Activated T-helper 1 cell treated with Interleukin-2 at 50 U/mL for 16 hours (primary cell): ENCODE measurements at places on chromosomes 12 and 14.

DNA sequence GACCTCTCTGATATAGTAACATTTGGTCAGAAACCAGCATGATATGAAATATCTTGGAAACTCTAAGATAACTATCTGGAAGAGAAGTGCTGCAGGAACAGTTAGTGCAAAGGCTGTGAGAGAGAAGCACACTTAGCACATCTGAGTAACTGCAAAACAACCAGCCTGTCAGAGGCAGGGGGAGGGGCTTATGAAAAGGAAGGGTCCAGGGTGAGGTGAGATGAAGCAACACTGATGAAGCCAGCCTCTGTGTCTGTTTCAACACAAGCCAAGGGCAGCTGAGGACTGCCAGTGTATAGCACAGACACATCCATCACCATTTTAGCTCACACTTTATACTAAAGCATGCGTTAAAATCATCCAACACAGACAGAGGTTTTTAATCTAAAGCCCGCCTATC, 37.4 kb upstream of the OVCH1 start:
- DNase-seq: no peak

DNA sequence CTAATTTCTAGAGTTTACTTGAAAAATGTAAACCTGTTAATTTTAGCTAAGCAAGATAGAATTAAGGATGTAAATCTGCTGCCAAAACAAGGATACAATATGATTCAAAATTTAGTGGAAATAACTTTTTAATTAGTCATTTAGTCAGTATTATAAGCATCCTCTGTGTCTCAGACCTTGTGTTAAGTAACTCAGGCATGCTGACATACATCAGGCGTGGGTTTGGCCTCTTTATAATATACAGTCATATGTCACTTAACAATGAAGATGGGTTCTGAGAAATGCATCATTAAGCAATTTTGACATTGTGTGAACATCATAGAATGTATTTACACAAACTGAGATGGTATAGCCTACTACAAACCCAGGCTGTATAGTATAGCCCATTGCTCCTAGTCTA, 386.9 kb downstream of the ZFP36L1 start:
- DNase-seq: no peak

- no peak for DNase-seq
Observed at GRCh38 chr14:32934073-32934880, 4.4 kb upstream of the NPAS3 start.

DNA sequence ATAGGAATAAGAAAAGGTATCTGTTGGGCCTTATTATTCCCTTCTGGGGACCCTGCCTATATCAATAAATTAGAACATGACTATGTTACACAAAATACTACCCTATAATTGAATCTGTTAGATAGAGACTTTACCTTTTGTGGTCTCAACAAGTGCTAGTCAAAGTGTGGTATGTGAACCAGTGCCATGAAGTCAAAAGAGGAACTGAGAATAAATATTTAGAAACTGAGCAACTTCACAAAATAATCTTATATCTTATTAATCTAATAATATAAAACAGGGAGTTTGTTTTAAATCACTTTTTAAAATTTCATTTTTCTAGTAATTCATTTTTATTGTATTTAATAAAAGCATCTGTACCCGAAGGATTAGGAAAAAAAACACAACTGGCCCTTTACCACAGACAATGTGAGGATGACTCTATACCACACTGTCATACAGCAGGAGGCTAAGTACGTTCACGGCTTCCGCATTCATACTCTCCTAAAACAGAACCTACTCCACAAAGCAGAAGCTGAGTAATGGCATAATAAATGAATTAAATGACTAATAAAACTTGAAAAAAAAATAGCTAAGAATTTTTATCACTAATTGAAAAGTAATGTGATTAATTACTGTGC, 42.1 kb downstream of the SEC23A start:
- DNase-seq: no peak

GRCh38 chr14:54650959-54651351, 84.0 kb downstream of the SAMD4A start:
- DNase-seq: no peak

DNA sequence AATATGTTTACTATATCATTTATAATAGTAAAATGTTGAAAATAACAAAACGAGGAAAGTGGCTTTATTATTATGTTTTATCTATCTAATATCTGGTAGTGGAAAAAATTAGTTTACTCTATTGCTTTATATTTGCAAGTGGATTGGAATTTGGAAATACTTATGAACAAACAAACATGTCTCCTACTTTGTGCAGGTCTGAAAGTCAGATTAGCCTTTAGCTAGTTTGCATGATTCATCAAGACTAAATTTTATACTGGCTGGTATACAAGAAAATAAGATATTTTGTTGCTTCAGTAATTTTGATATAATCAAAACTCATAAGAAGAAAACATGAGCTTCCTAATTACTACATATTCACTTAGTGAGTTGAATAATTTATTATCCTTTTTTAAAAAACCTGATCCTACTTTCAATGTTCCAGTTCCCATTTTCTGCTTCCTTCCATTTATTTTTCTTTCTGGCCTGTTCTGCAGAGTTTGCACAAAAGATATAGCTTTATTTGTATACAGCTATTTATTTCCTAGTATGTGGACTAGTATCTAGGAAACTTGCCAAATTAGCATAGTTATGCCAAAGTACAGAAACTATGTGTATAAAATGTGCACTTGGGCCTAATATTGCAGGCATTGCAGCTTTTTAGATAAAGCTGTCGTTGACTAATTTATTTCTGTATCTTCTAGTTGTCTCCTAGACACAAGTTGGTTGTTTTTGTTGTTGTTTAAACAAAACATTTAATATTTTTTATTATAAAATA, 122.0 kb downstream of the AKAP6 start:
- no peak for DNase-seq

DNA sequence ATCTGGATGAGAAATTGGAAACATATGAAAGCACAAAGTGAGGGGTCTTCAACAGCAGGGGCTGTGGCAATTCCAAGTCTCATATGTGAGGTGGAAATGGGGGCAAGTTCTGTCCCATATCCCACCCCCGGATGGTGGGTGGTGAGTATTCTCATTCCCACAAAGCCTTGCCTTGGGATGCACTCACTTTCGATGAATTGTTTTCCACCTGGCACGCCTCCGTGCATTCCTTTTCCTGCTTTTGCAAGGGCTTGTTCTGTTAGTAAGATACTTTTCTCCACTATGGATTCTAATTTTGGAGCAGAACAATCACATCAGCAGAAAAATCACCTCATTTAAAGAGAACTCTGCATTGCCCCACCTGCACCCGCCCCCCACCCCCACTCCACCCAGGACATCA, 3.1 kb downstream of the LACRT start:
- DNase-seq: no peak

DNA sequence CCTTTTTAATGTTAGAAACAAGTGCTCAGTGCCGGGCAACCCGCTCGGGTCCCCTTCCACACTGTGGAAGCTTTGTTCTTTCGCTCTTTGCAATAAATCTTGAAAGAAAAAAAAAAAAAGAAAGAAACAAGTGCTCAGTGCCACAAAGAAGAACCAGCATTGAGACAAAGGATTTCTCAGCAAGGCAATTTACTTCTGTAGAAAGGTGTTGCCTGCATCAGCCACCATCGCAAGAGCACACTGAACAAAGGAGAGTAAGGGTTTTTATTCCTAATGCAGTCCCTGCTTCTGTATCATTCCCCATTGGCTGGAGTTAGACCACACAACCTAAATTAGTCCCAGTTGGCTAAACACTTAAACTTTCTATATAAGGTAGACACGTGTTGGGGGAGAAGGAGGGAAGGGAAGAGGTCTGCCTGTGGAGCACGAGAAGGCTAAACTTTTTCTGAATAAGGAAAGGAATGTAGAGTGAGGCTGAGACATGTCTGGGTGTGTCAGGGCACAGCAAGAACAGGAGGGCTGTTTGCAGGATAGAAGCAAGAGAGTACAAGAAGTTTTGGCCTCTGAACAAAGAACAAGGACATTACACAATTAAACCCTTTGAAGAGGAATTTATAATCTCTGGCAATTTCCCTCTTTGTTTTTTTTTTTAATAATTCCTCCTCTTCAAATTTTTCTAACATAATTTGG, 21.4 kb downstream of the KLRF2 start:
- no peak for DNase-seq

DNA sequence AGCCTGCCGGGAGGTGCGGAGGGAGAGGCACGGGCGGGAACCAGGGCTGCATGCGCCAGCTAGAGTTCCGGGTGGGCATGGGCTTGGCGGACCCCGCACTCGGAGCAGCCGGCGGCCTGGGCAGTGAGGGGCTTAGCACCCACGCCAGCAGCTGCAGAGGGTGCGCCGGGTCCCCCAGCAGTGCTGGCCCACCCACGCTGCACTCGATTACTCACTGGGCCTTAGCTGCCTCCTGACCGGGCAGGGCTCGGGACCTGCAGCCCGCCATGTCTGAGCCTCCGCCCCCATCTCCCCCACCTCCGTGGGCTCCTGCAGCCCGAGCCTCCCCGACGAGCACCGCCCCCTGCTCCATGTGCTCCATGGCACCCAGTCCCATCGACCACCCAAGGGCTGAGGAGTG, 14.8 kb downstream of the CKAP4 start:
- DNase-seq: no peak

- DNase-seq: no peak
Observed at GRCh38 chr14:52365071-52365470, 51.0 kb downstream of the PTGER2 start.

DNA sequence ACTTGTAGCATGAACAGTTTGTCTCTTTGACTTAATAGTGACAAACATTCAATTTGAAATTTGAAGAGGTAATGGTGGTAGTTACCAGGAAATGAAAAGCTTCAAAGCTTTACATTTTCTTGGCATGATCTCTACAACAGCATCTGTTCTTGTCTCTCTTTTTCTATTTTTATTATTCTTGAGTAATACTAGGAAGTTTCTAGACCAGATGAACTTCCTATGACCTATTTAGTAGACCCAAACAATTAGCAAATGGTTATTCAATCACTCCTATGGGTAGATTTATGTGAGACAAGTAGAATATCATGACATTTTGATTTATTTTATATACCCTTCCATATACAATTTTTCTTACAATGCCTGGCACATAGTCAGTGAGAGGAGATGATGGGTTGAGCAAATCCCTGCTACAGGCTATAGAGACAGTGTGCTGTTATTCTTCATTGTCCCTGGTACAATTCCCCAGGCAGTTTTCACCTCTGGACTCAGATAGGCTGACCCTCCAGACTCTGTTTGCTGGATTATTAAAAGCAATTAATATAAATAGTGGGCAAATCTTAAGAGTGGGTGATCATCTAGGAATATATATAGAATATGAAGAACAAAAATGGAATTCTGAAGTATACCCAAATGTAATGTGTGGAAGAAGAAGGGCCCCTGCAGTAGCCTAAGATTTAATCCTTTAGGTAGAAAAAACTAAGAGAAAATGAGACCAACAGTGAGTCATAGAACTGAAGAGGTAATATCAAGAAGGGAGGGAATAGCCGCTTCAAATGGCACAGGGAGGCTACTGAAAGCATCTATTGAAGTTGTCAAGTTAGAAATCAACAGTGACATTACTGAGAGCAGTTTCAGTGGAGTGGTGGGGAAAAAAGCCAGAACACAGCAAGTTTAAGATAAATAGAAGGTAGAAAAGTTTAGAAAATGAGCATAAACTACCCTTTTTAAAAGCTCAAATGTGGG, 512.0 kb downstream of the FOXG1 start:
- no peak for DNase-seq

DNA sequence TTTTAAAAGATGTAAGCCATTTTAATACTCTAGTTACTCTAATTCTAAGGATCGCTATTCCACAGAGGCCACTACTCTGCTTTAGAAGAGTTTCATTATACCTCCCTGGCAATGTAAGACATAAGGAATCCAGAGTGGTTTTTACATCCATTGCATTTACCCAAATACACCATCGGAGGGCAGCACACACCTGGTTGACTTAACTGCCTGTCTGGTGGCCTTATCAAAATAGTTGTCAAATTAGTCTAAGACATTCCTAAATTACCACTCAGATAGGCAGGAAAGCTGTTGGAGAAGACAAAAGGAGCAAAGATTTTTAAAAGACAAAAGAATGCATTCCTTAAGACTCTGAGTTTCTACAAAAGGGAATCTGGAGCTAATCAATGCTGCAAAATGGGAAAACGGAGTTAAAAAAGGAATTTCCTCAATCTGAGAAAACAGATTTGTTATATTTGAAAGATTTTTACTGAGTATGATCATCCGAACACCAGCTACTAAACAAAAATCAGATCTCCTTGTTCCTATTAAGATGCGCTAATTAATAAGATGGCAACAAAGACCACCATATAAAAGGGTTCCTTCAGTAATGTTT, 33.8 kb upstream of the FGD4 start:
- DNase-seq: no peak

- no peak for DNase-seq
Observed at GRCh38 chr14:23434488-23435222, 805 bp downstream of the MYH7 start.

DNA sequence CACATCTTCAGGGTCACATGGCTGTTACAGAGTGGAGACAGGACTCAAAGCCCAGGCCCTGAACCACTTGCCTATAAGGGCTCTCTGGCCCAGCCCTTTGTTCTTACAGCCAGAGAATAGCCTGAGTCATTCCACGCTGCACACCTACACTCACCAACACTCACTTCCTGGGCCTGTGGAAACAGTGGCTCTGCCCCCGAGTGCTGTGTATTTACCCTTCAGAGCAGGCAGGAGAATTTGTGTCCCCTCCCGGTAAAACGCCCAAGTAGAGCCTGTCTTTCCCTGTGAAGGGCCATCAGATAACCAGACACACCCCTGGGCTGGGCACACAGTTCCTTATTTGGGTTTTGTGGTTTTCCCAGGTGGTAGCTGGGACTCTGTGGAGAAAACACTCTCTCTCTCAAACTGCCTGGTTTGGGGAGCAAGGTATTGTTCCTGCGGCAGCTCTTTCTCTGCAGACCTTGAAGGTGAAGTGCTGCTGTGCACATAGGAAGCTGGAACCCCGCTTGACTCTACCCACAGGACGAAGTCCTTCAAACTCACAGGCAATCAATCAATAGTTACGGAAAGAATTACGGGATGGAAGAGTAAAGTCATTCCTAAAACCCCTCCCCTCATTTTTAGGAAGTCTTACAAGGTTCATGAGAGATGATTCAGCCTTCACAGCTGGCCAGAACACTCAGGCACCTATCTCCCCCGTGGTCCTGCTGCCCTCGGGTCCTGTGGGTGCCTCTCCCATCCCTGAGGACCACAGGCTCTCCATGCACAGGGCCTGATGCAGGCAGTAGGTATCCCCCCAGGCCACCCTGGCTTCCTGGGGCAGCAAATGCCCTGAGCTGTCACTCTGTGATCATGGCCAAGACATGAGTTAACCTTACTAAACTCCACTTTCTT, 20.3 kb downstream of the FIGNL2 start:
- DNase-seq: no peak

DNA sequence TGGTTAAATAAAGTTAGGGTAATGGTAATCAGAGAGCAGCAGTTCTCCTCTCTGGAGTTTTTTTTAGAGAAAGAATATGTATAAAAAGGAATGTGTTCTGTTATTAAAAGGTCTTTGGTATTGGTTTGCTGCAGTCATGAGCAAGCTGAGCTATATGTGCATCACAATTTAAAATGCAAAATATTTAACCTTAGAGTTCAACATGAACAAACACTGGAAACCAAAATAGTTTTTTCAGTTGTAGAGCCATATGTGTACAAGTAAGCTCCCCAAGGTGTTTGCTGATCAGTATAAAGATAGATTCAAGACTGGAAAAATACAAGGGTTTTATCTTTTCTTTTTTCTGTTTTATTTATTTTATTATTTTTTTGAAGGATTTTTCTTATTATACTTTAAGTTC, 245.0 kb downstream of the NUBPL start:
- no peak for DNase-seq
